NCI-H187 (cell line): ENCODE measurements at places on chromosomes 4 and X.

- no peak for DNase-seq
Measured at GRCh38 chrX:41686788-41687187, 2.0 kb upstream of the GPR34 start.

GRCh38 chr4:160352637-160353036 is 1249.8 kb downstream of the RAPGEF2 start:
- DNase-seq, result no peak

- no peak for DNase-seq
Measured at GRCh38 chr4:113445286-113445685, 316.3 kb downstream of the CAMK2D start.

DNA sequence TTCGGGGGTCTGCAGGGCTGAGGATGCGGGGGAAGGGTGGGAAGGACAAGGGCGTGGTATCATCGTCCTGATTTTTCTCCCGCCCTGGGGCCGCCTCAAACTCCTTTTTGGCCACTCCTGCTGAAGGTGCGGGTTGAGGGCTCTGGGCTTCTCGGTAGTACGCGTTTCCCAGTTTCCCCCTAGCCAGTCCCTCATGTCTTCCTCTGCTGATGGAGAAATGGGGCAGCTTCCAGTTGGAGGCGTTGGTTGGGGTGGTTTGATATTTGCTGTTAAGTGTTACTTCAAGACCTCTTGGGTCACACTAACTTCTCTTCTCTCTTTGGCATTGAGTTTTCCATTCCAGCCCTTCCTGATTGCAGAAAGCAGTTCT is 482 bp downstream of the GSTCD start:
- DNase-seq, result no peak
